Cortex of kidney (tissue), 1 donor: ENCODE measurements at places on chromosomes 5 and 9.

- no peak for DNase-seq
These were observed 53.6 kb upstream of the FST start for GRCh38 chr5:53426878-53427277.

DNA sequence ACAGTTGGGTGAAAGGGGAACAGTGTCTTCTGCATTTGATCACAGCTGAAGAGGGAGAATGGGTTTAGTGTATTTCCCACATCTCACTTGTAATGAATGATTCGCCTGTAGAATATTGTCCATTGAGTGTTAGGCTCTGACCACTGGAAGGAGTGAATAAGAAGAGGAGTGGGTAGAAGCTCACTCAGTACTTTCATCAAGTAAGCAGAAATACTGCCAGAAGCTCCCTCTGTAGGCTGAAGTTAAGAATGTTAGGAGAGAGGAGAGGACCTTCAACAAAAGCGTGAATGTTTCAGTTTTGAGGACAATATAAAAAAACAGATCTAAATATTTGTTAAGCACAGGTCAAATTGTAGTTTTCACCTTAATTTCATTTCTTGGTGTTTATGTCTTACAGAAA lies 27.5 kb downstream of the FSD1L start:
- DNase-seq, result no peak

- DNase-seq, result no peak
These were observed 14.0 kb upstream of the TCF7 start for GRCh38 chr5:134100283-134101091.

- DNase-seq, result no peak
These were observed 19.2 kb upstream of the NIM1K start for GRCh38 chr5:43172779-43173178.

- no peak for DNase-seq
These were observed 444.3 kb downstream of the ENC1 start for GRCh38 chr5:74196233-74196632.

DNA sequence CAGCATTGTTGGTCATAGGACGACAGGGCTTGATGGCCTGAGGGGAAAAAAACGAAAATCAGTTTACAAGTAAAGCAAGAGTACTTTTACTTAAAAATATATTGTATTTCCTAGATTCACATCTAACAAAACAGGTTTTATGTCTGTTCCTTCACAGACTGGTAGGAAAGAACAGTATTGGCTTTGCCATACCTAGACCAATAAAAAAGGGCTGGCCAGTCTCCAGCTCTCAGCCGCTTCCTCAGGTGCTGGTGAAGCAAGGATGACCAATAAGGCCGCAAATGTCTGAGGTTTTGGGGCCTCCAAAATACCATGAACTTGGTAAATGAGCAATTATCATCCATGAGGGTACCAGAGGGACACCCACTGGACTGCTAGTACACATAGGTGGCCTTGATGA lies 36.6 kb downstream of the DROSHA start:
- no peak for DNase-seq

DNA sequence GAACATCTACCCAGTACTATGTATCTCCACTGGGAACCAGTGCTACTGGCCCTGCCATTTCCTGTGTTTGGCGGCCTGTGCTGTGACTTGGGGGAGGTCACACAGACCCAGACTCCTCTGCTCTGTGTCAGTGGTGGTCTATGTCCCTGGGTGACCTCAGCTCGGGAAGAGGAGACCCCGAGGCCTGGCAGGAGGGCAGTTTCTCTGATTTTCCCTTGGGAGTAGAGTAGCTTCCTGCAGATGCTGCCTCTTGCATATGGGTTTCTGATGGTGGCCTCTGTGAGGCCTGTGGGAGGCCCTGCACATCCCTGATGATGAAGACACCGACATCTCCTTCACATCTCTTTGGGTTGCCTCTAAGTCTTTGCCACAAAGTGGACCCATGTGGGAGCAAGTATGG lies 13.0 kb upstream of the SMIM32 start:
- no peak for DNase-seq

- DNase-seq, result no peak
These were observed 1.3 kb downstream of the PSAT1 start for GRCh38 chr9:78298046-78298765.

DNA sequence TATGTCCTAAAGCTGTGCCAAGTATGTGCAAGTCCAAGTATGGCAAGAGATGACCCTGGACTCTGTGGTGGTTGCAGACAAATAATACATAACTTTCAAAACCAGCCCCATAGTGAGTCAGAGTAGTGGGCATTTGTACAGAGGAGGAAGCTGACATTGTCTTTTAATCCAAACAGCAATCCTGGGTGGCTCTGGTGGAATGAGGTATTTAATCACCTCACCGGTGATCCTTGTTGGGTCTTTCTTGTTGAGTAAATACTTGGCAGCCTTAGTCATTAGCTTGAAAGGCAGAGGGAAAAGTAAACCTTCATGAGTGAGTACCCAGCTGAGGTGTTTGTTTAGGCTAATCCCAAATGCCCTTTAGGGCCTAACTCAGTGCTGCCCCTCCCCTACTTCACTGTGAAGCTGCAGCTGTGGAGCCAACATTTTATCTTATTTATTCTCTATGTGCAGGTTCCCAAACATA lies 148.7 kb upstream of the SLC12A2 start:
- no peak for DNase-seq

DNA sequence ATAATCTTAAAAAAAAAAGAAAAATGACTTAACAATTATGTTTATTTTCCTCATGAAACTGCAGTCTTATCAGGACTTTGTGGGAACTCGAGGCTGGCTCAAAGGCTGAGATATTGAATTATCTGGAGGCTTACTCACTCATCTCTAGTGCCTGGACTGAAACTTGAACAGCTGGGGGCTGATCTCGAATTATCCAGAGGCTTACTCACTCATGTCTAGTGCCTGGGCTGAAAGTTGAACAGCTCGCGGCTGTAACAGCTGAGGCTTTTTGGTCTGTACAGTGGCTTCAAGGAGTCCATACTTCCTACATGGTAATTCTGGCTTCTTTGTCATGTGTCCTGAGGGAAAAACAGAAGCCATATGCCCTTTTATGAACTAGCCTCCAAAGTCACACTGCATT lies 371.9 kb downstream of the CETN3 start:
- DNase-seq, result no peak

DNA sequence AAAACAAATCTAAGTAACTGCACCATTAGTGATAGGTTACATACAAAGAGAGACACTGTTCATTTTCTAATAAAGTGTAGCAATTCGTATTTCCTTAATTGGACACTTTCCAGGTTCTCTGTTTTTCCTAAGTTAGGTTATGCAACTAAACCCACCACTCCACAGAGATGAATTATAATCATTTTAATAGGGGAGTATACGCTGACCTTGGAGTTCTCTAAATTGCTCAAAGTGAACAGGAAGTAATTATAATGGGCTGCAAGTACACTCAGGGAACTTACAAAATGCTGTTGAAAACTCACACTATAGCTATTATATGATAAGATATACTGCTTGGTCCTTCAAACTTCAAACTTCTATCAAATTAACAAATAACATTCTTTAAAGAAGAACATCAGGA lies 18.2 kb upstream of the ADCY2 start:
- no peak for DNase-seq

DNA sequence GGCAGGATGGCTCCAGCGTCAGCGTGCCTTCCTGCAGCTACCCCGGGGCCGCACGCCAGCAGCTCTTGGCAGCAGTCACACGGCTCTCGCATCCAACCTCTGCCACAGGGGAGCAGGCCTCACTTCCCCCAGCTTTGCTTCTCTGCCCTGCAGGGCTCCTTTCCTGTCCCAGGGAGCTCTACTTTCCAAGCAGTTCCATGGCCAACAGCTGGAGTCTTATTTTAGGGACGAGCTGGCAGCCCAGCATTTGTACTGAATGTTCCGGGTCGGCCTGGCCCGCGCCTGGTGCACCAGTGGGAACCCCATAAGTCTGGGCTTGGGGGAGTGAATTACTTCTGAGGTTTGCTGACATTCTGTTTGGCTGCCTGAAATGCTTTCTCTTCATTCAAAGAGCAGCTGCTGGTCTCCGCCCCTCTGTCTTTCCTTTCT lies 34.6 kb downstream of the GADD45G start:
- DNase-seq, result no peak

- no peak for DNase-seq
These were observed 13.5 kb upstream of the TSSK1B start for GRCh38 chr5:113448252-113448651.

- no peak for DNase-seq
These were observed 220.0 kb downstream of the KDM4C start for GRCh38 chr9:6977761-6978160.

- DNase-seq, result no peak
These were observed 8.5 kb upstream of the DNAJC25 start for GRCh38 chr9:111622626-111623025.

DNA sequence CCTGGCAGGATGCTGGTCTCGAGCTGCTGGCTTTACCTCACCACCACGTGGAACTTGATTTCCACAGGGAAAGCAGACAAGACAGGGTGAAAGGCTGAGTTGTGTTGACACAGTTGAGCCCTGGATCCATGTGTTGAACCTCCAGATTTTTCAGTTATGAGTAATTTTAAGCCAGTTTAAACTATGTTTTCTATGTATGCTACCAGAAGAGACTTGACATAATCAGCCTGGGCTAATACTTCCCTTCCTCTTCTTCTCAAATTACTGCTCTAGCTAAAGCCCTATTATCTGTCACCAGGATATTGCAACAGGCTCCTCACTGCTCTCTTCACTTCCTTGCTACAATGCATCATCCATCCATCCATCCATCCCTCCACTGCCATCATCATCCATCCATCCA lies 12.0 kb upstream of the PHYKPL start:
- no peak for DNase-seq

DNA sequence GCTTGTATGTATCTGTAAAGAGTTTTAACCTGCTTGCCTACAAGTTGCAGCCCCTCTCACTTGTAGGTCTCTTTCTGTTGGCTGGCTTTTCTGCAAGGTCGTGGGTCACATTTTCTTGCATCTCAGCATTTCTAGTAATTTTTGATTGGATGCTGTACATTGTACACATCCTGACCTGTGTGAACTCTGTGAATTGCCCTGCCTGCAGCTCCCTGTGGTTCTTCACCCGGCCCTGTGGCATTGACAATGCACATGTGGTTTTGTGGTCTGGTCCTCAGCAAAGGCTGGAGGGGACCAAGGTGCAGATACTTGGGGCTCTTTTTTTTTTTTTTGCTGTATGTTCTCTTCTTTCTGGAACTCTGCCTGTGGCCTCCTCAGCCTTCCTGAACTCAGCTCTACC lies 53.6 kb downstream of the WNK2 start:
- DNase-seq, result no peak

DNA sequence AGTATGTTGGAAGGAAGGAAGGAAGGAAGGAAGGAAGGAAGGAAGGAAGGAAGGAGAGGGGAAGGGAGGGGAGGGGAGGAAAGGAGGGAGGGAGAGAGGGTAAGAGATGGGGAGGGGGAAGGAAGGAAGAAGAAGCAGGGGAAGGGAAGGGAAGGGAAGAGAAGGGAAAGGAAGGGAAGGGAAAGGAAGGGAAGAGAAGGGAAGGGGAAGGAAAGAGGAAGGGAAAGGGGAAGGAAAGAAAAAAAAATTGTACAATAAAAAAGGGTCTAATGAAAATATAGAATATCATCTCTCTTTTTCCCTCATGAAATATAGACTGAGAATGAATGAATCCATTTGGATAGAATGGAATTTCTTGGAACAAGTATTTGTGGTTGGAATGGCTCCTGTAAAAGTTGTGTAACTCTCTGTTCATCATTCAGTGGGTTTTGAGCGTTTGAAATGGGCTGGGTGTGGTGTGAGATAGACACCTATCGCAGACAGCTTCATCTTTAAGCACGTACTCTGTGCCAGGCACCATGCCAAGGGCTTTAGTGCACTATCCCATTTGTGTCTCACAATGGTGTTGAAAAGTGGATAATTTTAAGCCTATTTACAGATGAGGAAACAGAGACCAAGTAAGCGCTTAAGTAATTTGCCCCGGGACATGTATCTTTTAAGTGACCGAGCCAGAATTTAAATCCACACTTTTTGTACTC lies 11.6 kb upstream of the PAPPA start:
- DNase-seq, result no peak

DNA sequence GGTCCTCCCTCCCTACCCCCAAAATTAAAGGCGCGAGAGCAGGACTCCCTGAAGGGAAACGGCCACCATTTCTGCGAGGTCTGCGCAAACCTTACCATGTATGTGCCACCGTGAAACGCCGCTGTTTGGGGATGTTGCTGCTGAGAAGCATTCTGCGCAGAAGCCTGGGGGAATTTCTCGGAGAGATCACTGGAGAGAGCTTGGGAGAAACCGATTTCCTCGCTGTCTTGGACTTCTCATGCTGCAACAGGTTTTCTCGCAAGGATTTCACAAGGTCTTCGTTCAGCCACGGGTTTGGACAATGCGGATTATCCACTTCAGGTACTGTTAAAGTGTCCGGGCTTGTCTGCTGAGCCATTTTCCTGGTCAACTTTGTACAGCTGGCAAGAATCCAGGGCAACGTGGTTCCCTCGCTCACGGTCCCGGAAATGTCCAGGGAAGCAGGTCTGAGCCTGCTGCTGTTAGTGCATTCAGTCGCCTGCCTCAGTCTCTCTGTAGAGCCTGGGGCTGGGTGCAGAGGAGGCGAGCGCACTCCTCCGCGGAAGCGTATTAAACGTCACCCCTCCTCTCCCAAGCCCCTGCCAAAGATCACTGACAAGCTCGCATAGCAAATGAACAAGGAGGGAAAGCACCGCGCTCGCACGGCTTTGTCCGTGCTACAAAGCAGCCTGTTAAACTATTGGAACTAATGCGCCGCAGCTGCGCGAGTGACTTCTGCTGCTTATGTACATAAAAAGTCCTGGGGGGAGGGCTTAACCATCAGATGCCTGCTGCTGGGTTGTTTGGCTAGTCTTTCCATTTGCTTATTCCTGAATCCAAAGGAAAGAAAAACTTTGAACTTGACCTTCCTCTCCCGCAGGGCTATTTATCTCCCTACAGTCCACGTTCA lies 125.1 kb downstream of the PDE4D start:
- DNase-seq, result no peak

DNA sequence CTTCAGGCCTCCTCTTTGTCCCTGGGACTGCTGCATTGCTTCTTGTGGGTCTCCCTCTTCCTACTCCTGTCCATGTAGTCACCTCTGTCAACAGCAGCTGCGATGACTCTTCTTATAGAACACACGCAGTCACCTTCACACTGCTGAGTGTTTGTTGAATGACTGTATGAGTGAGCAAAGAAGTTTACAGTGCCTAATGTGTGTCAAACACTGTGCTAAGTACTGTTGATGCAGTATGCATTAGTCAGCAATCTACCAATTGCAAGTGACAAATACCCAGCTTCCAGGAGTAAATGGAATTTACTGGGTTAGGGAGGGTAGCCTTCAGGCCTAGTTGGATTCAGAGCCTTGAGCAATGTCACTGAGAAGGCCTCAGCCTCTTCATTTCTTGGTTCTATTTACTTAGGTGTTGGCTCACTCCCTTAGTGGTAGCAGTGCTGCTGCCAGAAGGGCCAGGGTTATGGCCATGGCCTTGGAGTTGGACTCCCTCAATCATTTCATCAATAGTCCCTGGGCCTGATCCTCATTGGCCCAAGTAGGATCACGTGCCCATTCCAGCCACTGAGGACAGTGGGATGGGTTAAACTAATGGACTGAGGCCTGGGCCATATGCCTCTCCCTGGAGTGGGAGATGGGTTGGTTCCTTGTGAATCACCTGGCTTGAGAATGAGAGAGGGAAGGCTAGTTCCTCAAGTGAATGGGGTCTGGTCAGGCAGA lies 93.5 kb downstream of the RGS3 start:
- DNase-seq, result no peak

GRCh38 chr9:97307091-97307490 lies 368 bp upstream of the CCDC180 start:
- no peak for DNase-seq

GRCh38 chr9:91726406-91727100 lies 223.5 kb downstream of the ROR2 start:
- DNase-seq, result no peak

GRCh38 chr9:84271921-84272556 lies 68.5 kb downstream of the SLC28A3 start:
- no peak for DNase-seq

GRCh38 chr9:123201083-123201482 lies 67.3 kb downstream of the STRBP start:
- no peak for DNase-seq
